Gastroesophageal sphincter (tissue), 4 donors: ENCODE measurements at places on chromosomes 2 and 18.

DNA sequence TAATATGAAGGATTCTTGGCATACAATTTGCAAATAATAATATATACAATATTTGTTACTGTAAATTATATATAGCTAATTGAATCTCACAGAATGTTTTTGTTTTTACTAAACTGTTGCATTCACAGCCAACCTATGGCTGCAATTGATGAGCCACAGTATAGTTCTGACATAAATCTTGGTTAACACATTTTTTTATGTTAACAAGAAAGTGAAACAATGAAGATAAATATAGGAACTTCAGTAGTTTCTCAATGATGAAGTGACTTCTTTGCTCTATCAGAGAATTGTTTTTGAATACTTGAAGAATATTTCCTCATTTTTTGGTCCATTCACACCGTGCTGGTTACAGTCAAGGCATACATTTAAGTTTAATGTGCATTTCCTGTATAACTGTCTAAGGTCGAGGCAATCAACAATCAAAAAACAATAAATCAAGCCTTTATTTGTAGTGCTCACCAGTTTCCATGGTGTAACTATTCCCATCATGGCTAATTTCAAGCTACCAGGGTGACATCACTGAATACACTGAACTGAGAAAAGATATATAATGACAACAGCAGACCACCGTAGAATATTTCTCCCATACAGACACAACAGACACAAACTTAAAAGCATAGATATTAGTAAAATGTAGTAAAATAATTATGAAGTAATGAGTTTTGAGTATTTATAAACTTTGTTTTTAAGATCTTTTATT lies 12.9 kb upstream of the ETAA1 start:
- ATAC-seq, result no peak

DNA sequence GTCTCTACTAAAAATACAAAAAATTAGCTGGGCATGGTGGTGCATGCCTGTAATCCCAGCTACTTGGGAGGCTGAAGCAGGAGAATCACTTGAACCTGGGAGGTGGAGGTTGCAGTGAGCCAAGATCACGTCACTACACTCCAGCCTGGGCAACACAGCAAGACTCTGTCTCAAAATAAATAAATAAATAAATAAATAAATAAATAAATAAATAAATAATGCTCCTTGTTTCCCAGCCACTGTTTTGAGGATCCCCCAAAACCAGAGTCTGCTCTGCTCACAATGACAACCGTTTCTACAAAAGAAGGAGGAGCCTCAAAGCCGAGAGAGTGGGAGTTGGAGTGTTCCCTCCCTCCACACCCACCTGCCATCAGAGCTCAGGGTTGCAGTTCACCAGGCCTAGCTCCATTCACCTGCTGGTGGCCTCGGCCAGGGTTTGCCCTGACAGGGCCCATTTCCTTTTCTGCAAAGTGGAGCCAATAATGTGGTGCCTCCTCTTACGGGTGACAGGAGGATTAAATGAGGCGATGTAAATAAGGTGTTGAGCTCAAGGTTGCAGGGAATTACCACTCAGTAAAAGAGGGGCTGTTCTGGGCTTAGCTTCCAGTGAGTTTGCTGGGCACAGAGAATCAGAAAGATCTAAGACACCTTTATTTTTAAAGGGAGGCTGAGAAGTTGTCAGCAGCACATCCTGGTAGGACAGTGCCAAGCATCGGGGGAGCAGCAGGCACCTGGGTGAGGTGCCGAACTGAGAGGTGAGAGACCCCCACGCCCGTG lies 25.5 kb downstream of the CRACDL start:
- no peak for ATAC-seq

DNA sequence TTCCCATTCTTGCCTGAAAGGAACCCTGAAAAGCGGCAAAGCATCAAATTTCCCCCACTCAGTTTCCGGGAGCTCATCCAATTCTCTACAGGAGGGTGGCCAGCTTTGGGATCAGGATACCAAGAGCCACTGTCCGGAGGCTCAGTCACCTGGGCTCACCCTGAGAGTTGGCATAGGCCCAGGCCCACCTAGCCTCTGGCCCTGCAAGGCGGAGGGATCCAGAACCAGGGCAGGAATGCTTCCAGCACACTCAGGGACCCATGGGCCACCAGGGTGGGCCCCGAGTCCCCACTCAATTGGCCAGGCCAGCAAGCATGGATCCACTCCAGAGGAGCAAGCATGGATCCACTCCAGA lies 432.9 kb upstream of the MYT1L start:
- no peak for ATAC-seq

- ATAC-seq, result peak; percentile 87
Observed at GRCh38 chr2:241637018-241637794, at the start of the genes ATG4B and THAP4. ATG4B (plus strand) TSS chr2:241637693; CDS start chr2:241637715, 22 bp downstream. THAP4 (minus strand) TSS chr2:241637158; CDS start chr2:241637017, 141 bp downstream.

DNA sequence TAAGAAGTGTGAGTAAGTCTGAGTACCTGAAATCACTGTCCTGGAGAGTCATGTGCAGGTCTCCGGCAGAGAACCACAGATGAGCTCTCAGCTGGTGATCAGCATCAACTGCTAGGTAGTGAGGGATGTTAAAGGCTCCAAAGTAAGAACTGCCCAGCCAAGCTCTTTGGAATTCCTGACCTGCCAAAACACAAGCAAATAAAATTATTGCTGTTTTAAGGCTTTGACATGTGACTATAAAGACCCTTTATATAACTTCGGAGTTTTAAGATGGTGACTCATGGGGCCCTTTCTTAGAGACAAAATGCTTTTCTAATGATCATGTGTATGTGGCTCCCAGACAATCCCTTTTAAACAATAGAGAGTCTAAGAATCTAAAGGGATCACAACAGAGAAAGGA lies 855.7 kb downstream of the TRIB2 start:
- no peak for ATAC-seq

GRCh38 chr18:47953471-47953931 lies 23.0 kb upstream of the SMAD2 start:
- ATAC-seq, result peak; percentile 61

- ATAC-seq, result no peak
Observed at GRCh38 chr2:148501545-148501944, 143.0 kb upstream of the EPC2 start.

DNA sequence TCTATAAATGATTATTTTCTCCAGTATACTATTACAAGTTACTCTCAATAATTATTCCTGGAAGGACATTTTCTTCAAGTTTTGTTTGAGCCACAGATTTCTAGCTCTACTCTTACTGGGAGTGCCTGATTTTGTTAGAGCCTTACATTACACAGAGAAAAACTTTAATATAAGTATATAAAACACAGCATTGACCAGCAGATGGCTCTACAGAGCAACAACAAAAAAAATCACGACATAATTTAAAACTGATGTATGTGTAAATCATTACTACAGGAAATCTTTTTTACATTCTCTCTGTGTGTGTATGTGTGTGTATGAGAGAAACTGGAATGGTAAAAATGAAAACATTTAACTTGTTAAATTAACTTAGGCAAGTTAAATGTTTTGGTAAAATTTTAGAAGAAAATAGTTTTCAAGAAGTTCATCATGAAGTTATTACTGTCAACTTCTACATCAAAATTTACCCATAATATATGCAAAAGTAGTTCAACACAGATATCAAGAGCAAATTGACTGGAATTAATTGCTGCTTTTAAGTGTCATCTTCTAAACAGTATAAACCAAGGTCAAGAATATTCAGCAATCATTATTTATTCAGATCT lies 103.3 kb downstream of the MDH1 start:
- no peak for ATAC-seq

DNA sequence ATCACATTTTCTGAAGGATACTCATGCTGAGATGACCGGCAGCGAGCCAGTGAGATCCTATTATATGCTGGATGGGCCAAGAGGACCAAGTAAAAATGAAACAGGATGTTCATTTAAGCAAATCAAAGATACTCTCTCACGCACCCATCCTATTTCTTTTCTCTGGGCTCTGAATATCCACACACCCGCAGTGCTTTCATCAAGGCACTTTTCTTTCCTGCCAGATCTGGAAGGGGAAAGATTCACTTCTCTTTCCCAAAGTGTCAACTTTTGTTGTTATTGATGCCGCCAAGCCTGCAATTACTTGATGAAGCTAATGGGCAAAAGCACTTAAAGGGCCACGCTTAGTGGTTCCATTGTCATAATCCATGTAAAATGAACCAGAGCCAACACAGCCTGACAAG lies 191.9 kb upstream of the CHAC2 start:
- no peak for ATAC-seq
